ENCODE measurements at places on chromosomes 4 and X.

DNA sequence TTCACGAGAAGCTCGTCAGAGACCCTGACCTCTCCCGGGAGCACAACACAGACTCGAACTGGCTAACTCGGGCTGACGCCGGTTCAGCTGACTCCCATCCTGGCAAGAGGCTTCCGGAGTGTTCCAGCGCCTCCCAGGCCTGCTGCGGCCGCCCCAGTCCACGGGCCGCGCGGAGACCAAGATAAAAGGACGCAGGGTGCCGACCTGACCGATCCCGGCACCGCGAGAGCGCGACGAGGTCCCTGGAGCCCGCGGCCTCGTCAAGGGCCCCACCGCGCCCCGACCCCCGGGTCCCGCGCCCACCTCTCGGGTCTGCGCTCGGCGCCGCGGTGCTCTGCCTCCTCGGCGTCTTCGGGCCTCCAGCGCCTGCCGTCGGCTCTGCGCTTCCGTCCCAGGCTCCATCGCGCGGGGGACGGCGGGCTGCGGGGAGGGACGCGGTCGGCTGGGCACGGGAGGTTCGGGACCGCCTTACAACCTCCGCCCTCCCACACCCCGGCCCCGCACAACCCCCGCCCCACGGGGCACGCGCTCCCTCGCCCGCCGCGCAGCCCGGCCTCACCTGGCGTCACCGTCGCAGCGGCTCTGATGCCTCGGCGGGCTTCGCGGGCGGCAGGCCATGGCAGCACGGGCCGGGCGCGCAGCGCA, 426 bp downstream of the SLBP start:
- no peak for DNase-seq

- no peak for DNase-seq
Measured at GRCh38 chr4:24287096-24287495, 297.3 kb downstream of the DHX15 start.

- DNase-seq = no peak
Measured at GRCh38 chr4:83360018-83360417, 25.4 kb upstream of the HPSE start.

DNA sequence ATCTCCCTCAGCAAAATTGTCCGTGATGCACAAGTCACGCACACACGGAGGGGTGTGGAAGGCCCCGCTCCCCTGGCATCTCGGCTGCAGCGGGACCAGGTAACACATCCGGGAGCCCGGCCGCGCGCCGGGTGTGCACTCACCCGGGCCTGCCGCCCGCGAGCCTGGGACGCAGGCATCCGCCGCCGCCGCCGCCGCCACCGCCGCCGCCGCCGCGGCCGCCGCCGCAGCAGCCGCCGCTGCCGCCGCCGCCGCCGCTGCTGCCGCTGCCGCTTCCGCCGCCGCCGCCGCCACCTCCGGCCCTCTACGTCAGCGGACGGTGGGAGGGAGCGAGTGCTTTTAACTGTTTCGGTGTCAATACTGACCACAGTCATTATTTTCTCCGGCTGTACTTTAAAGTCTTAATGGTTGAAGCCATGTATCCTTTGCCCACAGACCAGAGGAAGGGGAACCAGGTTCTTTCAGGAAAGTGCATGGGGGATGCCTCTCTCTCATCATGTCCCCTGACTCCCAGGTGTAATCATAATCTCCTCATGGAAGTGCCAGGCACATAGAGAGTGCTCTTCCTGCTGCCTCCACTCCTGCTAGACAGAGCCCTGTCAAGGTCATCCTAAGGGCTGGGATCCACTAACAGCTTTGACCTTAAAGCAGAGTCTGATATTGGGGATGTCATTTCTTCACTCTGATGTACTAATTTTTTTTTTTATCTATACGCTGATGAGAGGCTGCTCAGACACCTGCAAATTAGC, 38.0 kb downstream of the MAGEE2 start:
- DNase-seq = no peak

GRCh38 chr4:148015058-148015457, 283.2 kb downstream of the ARHGAP10 start:
- DNase-seq = no peak

GRCh38 chr4:177562163-177562562, 119.9 kb upstream of the AGA start:
- DNase-seq = no peak

GRCh38 chr4:76589402-76589801, 154.4 kb downstream of the SHROOM3 start:
- no peak for DNase-seq

- no peak for DNase-seq
Measured at GRCh38 chrX:154502989-154503388, 12.6 kb upstream of the SLC10A3 start.

GRCh38 chr4:68883870-68884269, 67.7 kb downstream of the UGT2A3 start:
- DNase-seq = no peak

DNA sequence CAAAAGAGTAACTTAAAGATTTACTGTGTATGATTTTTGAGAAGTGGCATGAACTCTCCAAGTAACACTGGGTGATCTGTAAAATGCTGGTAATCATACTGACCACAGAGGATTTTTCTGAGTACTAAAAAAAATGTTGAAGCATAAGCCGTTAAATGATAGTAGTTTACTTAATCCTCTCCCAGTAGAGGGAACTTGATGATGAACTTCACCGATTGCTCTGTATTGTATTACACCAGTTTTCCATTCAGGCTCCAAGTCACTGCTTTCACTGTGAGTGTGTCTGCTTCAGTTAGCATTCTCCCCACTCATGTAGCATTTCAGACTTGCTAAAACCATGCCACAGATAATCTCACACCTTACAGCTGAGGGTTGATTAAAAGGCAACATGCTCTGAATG, 294.1 kb downstream of the GBA3 start:
- no peak for DNase-seq

DNA sequence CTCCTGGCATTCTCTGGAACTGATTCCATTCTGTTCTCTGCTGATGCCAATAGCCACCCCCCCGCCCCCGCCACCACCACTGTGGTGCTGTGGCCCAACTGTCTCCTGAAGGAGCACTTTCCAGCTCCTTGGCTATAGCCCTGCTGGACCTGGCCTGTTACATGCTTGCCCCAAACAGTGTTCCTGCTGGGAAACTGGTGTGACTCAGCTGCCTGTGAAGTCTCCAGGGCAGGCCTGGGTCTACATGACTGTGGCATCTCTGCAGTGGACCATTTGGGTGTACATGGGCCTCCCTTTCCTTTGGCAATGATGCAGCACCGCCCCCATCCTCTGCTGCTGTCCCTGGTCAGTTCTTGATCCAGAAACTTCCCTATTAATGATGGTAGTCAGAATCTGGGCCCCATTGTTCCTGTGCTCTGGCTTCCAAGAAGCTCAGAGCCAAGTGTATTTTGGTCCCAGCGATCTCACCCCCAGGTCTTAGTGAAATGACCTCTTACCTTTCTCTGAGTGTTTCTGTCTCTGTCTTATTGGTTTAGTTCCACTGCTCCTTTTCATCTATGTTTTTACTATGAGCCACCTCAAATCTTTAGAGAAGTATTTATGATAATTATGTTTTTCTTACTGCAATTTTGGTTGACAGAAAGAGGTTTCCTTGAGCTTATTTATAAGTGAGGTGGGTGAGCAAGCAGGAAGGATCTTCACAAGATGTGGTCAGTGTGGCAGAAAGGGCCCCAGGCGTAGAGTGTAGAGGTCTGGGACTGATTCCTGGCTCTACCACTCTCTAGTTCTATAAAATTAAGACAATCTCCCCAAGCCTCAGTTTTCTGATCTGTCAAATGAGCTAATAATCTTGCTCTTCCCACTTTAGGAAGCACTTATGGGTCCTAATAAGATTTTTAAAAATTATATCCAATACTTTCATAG, 210.7 kb upstream of the EOLA2 start:
- DNase-seq = no peak

DNA sequence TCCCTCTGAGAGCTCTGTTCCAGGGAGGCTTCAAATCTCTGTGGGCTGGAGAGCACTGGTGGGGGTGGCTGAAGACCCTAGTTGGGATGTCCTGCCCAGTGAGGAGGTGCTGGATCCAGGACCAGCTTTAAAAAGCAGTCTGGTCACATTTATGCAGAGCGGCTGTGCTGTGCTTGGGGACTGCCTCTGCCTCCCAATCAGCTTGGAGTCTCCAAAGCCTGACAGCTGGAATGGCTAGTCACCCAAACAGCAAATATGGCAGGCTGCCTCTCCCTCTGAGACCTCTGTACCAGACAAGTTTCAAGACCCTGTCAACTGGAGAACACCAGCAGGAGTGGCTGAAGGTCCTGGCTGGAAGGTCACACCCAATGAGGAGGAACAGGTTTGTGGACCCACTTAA, 848.1 kb upstream of the DIAPH2 start:
- DNase-seq = no peak

GRCh38 chr4:75511841-75512240, 2.4 kb downstream of the RCHY1 start:
- DNase-seq = no peak

DNA sequence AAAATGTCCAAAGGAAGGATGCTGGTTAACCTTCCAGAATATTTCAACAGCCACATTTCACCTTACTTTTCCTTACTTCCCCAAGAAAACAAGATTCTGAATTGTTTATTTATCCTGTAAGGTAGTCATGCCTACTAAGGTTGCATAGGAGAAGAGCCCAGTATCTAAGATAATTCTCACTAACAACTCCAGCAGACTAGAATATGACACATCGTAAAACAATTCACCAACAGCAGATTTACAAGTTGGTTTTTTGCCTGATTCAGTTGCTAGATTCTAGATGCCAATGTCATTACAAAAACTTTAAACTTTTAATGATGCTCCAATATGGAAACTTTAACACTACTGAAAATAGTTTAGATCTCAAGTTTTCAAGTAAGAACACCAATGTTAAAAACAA, 176.4 kb downstream of the IL13RA2 start:
- DNase-seq = no peak

DNA sequence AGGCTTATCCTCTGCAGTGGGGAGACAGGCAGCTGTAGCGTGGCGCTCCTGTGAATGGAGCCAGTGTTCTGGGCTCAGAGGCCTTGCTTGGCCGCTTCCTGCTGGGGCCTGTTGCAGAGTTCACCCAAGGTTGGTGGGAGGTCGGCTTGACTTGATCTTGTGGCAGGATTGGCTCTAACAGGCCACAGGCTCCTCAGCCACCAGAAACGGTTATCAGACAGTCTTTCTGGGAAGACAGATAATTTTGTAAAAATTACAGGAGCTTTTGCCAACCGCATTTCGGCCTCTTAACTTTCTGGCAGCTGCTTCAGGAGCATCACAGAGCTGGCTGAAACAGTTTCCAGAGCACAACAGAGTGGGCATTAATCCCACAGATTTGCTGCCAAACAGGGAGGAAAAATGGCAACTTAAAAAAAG, 66.4 kb downstream of the DIPK2B start:
- no peak for DNase-seq

GRCh38 chrX:28697732-28698131, 110.5 kb downstream of the IL1RAPL1 start:
- no peak for DNase-seq

DNA sequence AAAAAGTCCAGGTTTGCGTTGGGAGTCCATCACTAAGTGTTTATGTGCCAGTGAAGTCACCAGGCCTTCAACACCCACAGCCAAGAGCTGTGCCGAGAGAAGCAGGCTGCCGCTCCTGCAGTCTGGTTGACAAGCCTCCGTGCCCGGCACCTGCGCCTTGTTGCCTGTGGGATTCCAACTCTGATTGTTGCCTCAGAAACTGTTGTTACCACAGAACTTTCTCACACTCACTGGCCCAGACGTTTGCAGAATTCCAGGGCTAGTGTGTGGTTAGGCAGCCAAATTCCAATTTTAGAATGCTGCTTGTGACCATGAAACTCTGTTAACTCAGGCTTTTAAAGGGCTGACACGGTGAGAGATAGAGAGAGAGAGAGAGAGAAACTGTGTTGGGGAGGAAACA, 119.5 kb upstream of the LIMCH1 start:
- no peak for DNase-seq

- no peak for DNase-seq
Measured at GRCh38 chrX:7261672-7262332, 113.8 kb upstream of the PUDP start.

DNA sequence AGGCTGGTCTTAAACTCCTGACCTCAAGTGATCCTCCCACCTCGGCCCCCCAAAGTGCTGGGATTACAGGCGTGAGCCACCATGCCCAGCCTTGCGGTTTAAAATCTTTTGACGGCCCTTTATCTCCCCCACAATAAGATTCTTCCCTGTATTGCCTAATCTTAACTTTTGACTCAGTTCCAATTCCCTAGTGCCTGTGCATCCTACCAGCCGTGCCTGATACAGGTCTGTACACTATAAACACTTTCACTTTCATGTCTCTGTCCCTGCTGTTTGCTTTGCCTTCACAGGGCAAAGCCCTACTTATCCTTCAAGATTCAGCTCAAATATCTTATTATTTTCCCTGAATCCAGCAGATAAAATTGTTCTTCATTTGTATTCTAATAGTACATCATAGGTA, 74.6 kb downstream of the WDR44 start:
- DNase-seq = no peak

- DNase-seq = no peak
Measured at GRCh38 chr4:72900952-72901351, 168.6 kb downstream of the COX18 start.

DNA sequence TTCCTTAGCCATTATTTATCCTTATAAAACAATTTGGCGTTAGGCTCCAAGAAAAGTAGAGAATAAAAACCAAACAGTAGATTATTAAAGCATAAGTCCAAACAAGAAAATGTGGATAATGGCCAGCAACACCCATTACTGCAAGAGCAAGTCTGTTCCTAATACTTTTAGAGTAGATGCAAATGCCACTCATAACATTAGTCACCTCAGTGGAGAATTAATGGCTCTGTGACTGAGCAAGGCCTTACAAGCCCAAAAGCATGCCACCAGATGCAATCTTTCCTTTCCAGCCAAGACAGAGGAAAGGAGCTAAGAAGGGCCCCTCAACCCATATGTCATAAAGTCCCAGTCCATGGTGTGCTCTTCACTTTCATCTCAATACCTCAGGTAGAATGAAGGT, 373.8 kb downstream of the OPHN1 start:
- no peak for DNase-seq

DNA sequence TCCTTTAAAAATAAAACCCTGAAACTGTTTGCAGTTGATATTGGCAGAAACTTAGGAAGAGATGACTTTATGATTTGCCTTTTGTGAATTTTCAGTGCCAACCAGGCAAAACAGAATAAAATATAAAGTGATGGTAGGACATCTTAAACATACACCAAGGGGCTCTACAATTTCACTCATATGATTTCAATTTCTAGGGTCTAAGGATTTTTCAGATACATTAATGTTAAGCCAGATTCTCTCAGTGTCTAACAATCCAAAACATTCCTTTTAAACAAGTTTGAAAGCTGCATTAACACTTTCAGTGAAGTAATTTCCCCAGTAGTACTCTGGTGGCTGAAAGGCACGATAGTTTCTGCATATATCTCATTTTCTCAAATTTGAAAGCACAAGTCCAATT, 1262.0 kb upstream of the ADGRL3 start:
- no peak for DNase-seq

DNA sequence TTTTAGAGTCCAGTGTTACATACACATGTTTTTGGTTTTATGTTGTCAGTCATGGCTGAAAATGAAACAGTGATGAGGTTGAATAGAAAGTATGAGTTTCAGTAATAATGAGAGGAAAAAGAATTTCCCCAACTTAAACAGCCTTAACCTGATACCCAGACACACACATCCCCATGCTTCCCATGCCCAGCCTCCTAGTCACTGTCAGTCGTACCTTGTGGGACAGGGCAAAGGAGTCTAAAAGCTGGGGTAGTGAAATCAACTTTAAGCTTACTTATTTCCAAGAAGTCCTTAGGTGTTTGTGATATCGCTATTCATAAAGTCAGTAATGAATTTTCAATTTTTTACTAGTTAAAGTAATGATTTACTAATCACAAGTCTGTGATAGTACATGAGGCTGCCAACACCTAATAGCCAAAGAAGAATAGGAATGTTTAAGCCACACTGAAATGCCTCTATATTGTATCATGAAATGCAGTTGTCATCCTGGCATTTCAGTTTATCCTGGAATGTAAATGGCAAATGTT, 24.3 kb upstream of the GPR34 start:
- no peak for DNase-seq

Measured in NCI-H1436 treated with DMSO at 0.1 percent for 48 hours (cell line).